ENCODE measurements at places on chromosomes 11 and 22.

GRCh38 chr22:36850056-36850455 lies 10.8 kb upstream of the NCF4 start:
- DNase-seq: no peak

DNA sequence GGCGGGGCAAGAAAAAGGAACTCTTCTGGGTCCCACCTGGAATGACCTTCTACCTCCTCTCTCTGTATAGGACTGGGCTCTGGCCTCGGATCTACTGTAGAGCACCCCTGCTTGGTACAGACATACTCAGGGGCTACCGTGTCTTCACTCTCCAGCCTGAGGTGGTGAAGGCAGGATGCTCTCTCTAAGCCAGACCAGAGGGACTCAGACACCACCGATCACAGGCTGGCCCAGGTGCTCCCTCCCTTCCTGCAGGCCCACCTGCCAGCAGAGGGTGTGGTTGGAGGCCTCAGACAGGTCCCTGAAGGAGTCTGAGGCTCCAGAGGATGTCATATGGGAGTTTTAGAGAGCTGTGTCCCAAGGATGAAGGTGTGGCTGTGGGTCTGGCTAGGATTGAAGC lies 4.1 kb downstream of the NHERF4 start:
- DNase-seq: no peak

DNA sequence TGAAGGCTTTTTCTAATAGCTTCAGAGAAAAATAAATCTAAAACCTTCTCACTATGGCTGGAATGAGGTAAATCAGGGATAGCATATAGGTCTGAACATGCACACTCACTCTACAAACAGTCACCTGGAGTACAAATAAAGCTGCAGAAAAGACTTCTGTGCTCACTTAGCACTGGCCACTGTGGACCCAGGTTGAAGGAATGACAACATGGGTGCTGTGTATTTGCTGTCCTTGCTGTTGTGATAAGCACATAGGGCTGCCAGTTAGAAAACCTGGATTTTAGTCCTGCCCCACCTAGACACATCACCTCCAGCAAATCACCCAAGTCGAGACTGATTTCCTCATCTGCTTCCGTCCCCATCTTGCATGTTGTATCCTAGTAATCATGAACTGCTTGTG lies 51.2 kb downstream of the FZD4 start:
- no peak for DNase-seq

DNA sequence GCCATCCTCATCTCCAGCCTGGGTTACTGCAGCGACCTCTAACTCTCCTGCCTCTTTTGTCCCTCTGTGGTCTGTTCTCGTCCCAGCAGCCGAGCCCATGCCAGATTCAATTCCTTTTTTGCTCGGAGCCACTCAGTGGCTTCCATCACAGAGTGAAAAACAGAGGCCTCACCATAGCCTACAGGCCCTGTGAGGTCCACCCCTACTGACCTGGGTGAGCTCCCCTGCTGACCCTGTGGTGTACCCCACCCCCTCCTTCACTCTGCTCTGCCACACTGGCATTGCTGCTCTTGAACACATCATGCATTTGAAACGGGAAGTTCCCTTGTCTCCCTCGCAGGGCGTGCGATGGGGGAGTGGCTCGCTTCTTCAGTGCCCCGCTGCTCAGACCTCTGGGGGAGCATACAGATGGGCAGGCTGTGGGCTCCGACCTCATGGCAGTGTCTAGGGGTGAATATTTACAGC lies 2.1 kb downstream of the AIP start:
- DNase-seq: no peak

- DNase-seq: no peak
These were observed 38.0 kb upstream of the GALNT18 start for GRCh38 chr11:11659567-11660362.

- no peak for DNase-seq
These were observed 223.0 kb downstream of the TBC1D22A start for GRCh38 chr22:46985507-46985882.

GRCh38 chr11:45272701-45273100 lies 13.4 kb downstream of the SYT13 start:
- DNase-seq: no peak

DNA sequence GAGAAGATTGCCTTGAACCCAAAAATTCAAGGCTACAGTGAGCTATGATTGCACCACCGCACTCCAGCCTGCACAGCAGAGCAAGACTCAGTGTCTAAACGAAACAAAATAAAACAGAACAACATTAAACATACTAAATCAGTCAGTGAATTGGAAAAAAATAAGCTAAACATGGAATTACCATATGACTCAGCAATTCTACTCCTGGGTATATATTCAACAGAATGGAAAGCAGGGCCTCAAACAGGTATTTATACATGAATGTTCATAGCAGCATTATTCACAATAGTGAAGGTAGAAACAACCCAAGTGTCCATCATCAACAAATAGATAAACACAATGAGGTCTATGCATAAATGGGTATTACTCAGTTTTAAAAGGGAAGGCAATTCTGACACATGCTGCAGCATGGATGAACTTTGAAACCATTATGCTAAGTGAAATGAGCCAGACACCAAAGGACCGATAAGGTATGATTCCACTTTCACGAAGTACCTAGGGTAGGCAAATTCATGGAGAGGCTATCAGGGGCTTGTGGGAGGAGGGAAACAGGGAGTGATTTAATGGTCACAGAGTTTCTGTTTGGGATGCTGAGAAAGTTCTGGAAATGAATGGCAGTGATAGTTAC lies 15.5 kb downstream of the NTM start:
- DNase-seq: no peak

- DNase-seq: peak; percentile 93
These were observed at the start of gene ARSA for GRCh38 chr22:50627642-50628542. Gene ARSA (minus strand): TSS chr22:50628152. CDS start chr22:50627779, 373 bp downstream.

- no peak for DNase-seq
These were observed 29.7 kb downstream of the FAR1 start for GRCh38 chr11:13698132-13698531.

- no peak for DNase-seq
These were observed 4.6 kb downstream of the KRTAP5-3 start for GRCh38 chr11:1603629-1604028.

- DNase-seq: no peak
These were observed 10.7 kb downstream of the DSCAML1 start for GRCh38 chr11:117786135-117786870.

DNA sequence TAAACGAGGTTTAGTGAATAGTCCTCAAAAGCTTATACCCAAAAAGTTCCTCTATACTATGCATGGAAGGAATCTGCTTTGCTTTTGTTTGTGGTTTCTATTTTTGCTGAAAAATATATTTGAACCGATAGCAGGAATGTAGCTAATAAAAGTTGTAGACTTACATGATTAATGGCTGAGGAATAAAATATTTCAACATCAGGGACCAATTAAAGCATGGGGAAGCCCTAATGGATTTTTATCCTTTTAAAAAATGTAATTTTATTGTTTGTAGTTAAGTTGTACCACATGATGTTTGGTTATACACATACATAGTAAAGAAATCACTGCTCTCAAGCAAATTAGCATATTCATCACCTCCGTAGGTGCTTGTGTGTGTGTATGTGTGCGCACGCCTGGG lies 295.3 kb upstream of the CNTN5 start:
- no peak for DNase-seq

GRCh38 chr22:46577368-46578249 lies 40.2 kb upstream of the CELSR1 start:
- DNase-seq: peak; percentile 82

GRCh38 chr22:16963189-16963945 lies 44.7 kb downstream of the GAB4 start:
- no peak for DNase-seq

DNA sequence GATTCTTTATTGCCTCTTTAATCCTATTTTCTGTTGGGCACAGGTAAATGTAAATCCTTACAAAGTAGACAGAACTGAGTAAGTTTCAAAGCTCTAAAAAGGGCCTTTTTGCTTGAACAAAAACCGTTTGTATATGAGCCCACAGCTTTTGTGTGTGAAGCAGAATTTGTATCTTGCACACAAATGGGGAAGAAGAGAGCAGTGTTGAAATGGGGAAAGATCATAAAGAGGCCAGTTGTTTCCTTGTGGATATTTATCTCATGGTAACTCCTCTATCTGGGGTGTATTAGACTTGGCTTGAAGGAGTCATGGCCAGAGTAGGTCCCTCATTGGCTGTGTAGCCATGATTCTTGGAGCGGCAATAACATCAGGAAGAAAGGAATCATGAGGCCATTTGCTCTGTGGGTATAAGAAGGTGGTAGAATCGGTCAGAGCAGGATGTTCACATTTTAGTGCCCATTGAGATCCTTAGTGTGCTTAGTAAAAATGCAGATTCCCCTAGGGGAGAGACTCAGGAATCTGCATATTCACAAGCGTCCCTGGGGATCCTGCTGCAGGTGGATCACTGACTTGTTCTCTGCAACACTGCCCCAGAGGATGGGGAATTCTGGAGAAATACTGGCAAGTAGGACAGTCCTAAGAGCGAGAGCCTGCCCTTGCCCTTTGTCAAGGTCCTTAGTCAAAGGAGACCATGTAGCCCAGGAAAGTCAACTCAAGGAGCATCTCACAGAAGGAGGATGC lies 126.5 kb downstream of the LDLRAD3 start:
- no peak for DNase-seq

- DNase-seq: no peak
These were observed 15.0 kb downstream of the RBX1 start for GRCh38 chr22:40965936-40966725.

- no peak for DNase-seq
These were observed 140.5 kb downstream of the FCHSD2 start for GRCh38 chr11:73001615-73002014.

- peak; percentile 69 for DNase-seq
These were observed 94.0 kb upstream of the APOA1 start for GRCh38 chr11:116931206-116931953.

- DNase-seq: peak; percentile 88
These were observed 39.1 kb upstream of the CREB3L1 start for GRCh38 chr11:46238078-46238966.

DNA sequence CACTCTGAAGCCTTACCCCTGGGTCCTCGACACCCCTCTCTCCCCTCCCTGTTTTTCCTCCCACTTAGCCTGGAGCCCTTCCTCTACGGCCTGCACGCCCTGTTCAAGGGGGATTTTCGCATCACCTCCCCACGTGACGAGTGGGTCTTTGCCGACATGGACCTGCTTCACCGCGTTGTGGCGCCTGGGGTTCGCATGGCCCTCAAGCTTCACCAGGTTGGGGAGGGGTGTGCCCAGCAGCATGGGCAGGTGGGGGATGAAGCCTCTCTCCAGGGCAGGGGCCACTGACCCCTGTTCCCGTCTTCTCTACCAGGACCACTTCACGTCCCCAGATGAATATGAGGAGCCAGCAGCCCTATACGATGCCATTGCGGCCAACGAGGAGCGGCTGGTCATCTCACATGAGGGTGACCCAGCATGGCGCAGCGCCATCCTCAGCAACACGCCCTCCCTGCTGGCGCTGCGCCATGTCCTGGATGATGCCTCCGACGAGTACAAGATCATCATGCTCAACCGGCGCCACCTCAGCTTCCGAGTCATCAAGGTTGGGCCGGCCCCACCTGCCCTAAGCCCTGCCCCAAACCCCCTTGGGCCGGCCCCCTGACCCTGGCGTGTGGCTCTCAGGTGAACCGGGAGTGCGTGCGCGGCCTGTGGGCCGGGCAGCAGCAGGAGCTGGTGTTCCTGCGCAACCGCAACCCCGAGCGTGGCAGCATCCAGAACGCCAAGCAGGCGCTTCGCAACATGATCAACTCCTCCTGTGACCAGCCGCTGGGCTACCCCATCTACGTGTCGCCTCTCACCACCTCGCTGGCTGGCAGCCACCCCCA lies 2.8 kb upstream of the SIPA1 start:
- DNase-seq: no peak

GRCh38 chr11:65639623-65640482 lies 2.0 kb downstream of the SIPA1 start:
- DNase-seq: no peak

GRCh38 chr11:126533560-126533959 lies 178.1 kb downstream of the ST3GAL4 start:
- DNase-seq: no peak

- no peak for DNase-seq
These were observed 20.7 kb downstream of the OR10A6 start for GRCh38 chr11:7910286-7910788.

DNA sequence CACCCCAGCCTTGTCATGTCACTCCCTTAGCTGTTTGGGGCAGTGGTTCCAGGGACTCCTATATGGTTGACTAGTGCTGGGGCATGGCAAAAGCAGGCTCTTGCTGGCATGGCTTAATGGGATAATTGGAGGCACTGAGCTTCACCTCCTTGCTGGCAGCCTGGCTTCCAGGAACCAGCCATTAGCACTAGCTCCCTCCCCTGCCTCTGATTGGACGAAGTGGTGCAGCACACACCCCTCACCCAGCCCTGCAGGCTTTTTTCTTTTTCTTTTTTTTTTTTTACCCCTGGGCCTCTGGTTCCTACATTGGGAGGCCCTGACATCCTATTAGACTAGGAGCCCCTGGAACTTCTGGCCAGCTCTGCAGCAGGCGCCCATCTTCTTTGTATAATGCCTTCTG lies 18.6 kb downstream of the PHLDB1 start:
- DNase-seq: no peak

DNA sequence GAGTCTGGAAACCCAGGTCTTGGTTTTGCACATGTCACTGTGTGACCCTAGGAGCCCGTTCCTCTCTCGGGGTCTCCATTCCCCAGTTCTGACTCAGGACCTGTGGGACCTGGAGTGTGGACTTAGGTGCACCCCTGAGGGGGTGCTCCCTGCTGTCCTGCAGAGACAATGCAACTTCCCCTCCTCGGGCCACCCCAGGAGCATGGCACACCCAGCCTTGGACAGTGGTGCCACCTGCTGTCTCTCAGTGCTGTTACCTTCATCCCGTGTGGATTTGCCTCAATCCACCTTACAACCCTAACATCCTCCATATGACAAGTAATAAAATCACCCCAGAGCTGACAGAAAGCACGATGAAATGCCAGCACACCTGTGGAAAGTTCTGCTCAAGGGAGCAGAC lies 27.5 kb upstream of the CRYBB3 start:
- no peak for DNase-seq

DNA sequence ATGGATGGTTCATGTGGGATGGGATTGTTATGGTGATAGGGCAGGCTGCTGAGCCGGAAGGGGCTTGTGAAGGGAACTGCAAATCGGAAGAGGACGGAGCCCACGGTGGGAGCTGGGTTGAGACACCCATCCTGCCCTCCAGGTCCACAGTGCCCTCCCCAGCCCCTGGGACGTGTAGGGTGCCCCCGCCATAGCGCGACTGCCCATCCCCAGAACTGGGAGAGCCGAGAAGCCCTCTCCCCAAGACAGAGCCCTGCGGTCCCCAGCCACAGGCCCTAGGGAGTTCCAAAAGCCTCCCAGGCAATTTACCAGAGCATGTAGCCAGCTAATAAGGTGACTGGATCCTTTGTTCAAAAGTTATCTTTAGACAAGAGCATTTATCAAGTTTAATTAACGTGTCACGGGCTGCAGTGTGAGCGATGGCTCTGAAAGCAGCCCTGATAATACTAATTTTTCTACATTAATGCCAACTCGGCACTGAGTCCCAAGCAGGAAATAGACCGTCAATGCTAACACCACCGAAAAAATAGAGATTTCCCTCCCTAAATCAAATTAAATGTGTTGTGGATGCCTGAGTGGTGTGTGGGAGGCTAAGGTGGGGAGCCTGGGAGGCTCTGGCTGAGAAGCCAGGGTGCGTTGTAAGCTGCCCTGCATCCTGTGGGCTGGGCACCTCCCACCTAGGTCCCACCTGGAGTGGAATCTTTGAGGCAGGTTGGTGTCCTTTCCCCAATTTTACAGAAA lies 76.8 kb upstream of the RTL6 start:
- no peak for DNase-seq

Data from Right ventricle myocardium inferior (tissue), 1 donor.